KG1 (cell line): ENCODE measurements at places on chromosomes 7 and 10.
A peak's percentile ranks its signal among the peaks of the same experiment; 100 is the strongest.

- DNase-seq: no peak
Measured at GRCh38 chr7:31938650-31939049, 131.6 kb downstream of the PDE1C start.

DNA sequence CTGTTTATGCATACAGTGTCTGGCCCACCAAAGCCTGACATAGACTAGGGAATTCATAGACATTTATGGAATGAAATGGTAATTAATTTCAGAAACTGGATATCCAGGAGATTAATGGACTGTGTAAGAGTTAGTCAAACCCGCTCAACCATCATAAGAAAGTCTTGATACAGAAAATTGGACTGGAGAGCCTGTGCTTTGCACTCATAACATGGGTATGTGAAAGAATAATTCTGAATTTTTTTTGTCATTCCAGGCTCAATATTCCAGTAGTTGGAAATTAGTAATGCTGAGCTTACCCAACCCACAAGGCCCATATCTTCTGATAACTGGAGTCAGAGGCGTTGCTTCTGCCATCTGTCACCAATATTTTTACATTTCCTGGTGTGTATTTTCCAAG lies 799.7 kb upstream of the IGFBP3 start:
- DNase-seq: no peak

DNA sequence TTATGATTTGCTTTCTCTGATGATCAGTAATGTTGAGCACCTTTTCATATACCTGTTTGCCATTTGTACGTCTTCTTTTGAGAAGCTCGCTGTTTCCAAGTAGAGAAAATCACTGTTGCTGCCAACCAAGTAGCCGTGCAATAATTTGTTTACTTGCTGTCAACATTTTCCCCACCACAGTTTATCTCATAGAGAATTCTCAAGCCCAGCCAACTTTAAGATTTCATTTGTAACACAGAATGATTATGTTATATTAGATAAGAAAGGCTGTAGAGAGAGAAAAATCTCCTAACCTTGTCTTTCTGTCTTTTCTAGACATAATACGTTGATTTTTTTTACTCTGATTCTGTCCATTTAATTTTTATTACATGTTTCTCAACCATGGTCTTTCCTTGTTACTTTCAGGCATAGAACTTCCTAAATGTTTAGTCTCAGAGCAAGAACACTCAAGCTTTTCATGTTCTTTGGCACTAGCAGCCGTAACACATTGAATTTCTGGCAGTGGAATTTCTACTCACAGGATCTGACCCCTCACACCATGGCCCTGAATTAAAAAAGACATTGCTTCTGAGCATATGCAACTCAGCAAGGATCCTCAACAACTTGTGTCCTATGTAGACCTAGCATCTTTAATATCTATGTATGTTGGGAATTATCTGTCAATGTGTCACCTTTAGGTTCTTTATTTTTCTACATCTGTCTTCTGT lies 23.1 kb downstream of the RPA3 start:
- DNase-seq: no peak

GRCh38 chr10:34229917-34230316 lies 585.2 kb downstream of the PARD3 start:
- DNase-seq: no peak

DNA sequence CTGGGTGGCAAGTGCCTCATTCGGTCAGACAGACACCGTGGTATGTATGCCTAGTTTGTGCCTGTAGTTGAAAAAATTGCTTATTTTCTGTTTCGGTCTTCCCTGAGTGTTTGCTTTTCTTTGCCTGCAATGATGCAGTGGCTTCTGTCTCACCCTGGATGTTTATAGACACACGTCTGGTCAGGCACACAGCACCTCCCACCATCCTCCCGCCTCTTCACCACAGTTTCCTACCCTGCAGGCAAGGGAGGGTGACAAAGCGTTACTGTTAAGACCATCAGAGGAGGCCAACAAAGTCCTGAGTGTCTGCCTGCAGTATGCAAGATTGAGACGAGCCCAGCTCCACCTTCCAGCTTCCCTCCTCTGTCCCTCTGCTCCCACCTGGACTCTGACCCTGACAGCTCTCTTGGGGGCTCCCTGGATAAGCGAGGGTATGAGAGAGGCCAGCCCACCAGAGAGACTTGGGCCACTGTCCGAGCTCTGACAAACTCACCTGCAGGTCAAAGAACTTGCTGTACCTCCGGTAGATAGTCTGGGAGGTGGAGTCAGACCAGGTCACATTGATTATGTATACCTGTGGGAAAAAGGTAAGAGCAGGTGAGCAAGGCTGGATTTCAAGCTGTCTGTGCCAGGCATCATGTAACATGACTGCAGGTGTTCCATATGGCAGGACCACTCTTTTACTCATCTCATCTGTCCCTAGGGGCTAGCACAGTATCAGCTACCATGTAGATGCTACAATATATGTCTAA lies 54.4 kb downstream of the SH3PXD2A start:
- DNase-seq: peak; percentile 37

- DNase-seq: no peak
Measured at GRCh38 chr7:99740573-99741440, 5.8 kb upstream of the CYP3A7 start.
